ENCODE measurements at places on chromosomes 6 and 20. TPM values are rescaled to one million over a fixed set of nuclear protein-coding genes. Genes with fewer than 3 reads are reported as not detected.

DNA sequence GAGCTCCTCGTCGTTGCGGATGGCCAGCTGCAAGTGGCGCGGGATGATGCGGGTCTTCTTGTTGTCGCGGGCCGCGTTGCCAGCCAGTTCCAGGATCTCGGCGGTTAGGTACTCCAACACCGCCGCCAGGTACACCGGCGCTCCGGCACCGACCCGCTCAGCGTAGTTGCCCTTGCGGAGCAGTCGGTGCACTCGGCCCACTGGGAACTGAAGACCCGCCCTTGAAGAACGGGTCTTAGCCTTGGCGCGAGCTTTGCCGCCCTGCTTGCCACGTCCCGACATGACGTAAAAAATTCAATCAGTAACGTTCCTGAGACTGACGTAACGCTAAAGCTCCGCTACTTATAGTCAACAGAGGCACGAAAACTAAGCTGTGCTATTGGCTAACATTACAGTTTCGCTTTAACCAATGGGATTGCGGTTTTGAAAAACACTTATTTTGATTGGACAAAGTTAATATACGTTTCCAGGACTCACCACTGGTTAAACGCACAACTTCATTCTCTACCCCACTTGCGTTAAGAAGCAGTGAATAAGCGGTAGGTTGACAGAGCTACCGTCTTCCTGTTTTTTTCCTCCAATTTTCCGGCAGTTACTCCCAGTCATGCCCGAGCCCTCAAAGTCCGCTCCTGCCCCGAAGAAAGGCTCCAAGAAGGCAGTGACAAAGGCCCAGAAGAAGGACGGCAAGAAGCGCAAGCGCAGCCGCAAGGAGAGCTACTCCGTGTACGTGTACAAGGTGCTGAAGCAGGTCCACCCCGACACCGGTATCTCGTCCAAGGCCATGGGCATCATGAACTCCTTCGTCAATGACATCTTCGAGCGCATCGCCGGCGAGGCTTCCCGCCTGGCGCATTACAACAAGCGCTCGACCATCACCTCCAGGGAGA is 73.9 kb downstream of the OR2B2 start:
- peaks cover 36% of the 10 kb centered on the region for H3K4me1 ChIP-seq
- H3K27me3 ChIP-seq = no peaks in the 10 kb centered on the region
- H3K4me3 ChIP-seq = peak overlapping the region; percentile 76
- H3K36me3 ChIP-seq = no peaks in the 10 kb centered on the region
- DNase-seq = peak; percentile 92

GRCh38 chr20:44142413-44142812 is 44.6 kb downstream of the JPH2 start:
- no peaks in the 10 kb centered on the region for H3K36me3 ChIP-seq
- H3K4me1 ChIP-seq = peaks cover 1% of the 10 kb centered on the region
- no peak overlapping the region for H3K4me3 ChIP-seq
- no peak for DNase-seq
- H3K27ac ChIP-seq = no peak overlapping the region

Gene MMUT
- total RNA-seq = 16.8 TPM

DNA sequence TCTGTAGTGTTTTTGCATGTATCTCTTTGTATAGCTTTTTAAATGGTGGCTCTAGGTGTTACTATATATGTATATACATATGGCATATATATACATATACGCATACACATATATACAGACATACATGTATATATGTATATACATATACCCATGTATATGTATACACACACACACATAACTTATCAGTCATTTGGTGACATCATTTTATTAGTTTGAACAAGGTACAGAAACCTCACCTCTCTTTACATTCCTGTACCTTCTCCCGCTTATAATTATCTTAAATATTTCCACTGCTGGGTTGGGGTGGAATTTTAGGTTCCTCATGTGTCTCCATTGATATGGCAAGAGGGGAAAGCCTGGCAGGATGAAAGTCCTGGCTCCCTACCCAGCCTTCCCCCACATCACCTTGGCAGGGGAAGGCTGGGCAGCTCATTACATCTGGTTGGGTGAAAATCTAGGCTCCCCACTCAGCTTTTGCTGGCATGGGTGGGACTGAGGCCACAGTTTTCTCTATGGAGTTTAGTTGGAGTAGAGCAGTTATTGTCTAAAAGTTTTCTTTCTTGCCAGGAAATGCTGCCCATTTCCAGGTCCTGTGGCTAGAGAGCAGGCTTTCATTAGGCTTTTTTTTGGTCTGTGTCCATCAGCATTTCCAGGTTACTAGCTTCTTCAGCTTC is 7.6 kb downstream of the GLO1 start:
- no peak overlapping the region for H3K4me3 ChIP-seq
- H3K4me1 ChIP-seq = no peaks in the 10 kb centered on the region
- H3K27me3 ChIP-seq = no peaks in the 10 kb centered on the region
- no peak overlapping the region for H3K27ac ChIP-seq

Gene PROKR2
- not detected for total RNA-seq

Gene KIAA1755
- total RNA-seq = 3.3 TPM

GRCh38 chr6:21360336-21360735 is 233.2 kb upstream of the SOX4 start:
- H3K27ac ChIP-seq = no peak overlapping the region
- no peak overlapping the region for H3K4me3 ChIP-seq
- no peak for DNase-seq
- no peaks in the 10 kb centered on the region for H3K36me3 ChIP-seq
- H3K4me1 ChIP-seq = no peaks in the 10 kb centered on the region
- no peaks in the 10 kb centered on the region for H3K27me3 ChIP-seq

GRCh38 chr6:37125774-37126492 is 44.0 kb upstream of the PIM1 start:
- no peak for DNase-seq
- H3K4me3 ChIP-seq = no peak overlapping the region
- H3K4me1 ChIP-seq = peaks cover 4% of the 10 kb centered on the region
- H3K27ac ChIP-seq = no peak overlapping the region
- no peaks in the 10 kb centered on the region for H3K27me3 ChIP-seq

Measured in suprapubic skin (tissue), 4 donors.